Ovary (tissue), 10 donors: ENCODE measurements at places on chromosomes 16 and 17. TPM values are rescaled to one million over a fixed set of nuclear protein-coding genes. Genes with fewer than 3 reads are reported as not detected.

The FA2H gene
- total RNA-seq: not detected

DNA sequence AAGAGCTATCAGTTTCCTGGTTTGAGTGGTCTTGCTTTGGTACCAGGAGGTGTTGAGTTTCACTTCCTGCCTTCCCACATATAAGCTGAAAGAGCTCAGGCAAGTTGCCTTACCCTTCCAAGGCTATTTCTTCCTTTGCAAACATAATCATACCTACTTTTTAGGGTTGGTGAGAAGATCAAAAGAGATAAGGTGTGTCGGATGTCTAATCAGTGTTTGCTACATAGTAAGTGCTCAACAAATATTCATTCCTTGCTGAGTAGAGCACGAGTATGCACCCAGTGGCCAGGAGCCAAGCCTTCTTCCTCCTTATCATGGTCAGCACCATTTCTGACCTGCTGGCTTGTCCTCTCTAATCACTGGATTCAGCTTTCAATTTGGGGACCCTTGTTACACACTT, 12.7 kb upstream of the TMEM98 start:
- no peaks in the 10 kb centered on the region for H3K36me3 ChIP-seq
- H3K4me1 ChIP-seq: no peaks in the 10 kb centered on the region
- no peak overlapping the region for H3K27ac ChIP-seq
- no peaks in the 10 kb centered on the region for H3K27me3 ChIP-seq
- DNase-seq: no peak
- no peak overlapping the region for H3K4me3 ChIP-seq

- no peaks in the 10 kb centered on the region for H3K36me3 ChIP-seq
- no peak overlapping the region for H3K4me3 ChIP-seq
- no peak overlapping the region for H3K27ac ChIP-seq
- no peak for DNase-seq
- H3K4me1 ChIP-seq: peaks cover 5% of the 10 kb centered on the region
Observed at GRCh38 chr17:6446516-6447100, 2.4 kb downstream of the PIMREG start.

The SCIMP gene
- total RNA-seq: 3.3 TPM

- no peak for DNase-seq
- no peaks in the 10 kb centered on the region for H3K4me1 ChIP-seq
- H3K36me3 ChIP-seq: no peaks in the 10 kb centered on the region
- no peak overlapping the region for H3K27ac ChIP-seq
- H3K27me3 ChIP-seq: no peaks in the 10 kb centered on the region
Observed at GRCh38 chr17:5184288-5184687, 7.4 kb downstream of the ZNF594 start.

DNA sequence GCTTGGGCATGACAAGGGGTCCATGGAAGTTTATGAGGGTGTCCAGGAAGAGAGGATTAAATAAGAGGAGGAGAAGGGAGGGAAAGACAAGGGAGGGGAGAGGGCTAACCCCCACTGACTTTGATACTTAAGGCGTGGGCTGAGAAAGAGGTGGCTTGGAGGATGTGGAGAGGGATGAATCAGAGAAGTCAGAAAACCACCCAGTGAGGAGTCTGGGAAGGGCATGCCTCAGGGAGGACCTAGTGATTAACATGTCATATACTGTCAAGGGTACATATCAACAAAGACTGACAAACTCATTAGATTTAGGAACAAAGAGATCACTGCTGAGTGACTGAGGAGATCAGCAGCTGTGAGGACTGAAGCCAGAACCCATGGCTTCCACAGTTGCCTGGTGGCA, 145.4 kb downstream of the IRX5 start:
- no peak for DNase-seq
- H3K4me3 ChIP-seq: no peak overlapping the region
- no peak overlapping the region for H3K27ac ChIP-seq
- H3K27me3 ChIP-seq: no peaks in the 10 kb centered on the region
- no peaks in the 10 kb centered on the region for H3K36me3 ChIP-seq
- no peaks in the 10 kb centered on the region for H3K4me1 ChIP-seq

DNA sequence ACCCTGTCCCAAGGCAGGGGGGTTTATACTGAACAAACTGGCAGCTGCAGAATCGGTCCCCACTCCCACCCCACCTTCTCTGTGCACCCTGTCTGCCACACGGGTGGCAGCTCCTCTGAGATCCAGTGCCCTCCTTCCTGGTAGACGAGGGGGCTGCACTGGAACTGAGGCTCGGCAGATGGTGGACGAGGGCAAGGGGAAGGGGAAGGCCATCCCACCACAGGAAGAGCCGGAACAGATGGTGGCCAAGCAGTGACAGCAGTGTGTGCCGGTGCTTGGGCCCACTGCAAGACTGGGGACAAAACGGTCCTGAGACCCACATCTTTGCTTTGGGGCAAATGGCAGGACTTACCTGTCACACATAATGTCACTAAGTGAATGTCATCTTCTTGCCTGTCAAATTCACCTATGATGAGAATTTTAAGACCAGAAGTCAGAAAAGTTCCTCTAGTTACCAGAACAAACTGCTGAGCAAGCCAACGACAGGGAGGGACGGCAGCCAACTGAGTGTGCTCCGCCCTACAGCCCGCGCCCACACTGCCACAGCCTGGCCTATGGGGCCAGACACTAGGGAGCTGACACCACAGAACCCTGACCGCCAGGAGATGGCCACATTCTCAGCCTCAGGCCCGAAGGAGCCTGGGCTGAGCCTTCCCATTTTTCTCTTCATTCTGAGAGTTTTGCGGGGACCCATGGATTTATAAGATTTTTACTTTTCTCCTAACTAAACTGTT, 14.4 kb downstream of the NTAN1 start:
- no peak overlapping the region for H3K4me3 ChIP-seq
- no peaks in the 10 kb centered on the region for H3K36me3 ChIP-seq
- DNase-seq: peak; percentile 85

- H3K4me3 ChIP-seq: no peak overlapping the region
- no peak for DNase-seq
- peaks cover 11% of the 10 kb centered on the region for H3K4me1 ChIP-seq
- H3K27me3 ChIP-seq: no peaks in the 10 kb centered on the region
- H3K27ac ChIP-seq: no peak overlapping the region
Observed at GRCh38 chr17:2002767-2003329, 22.3 kb downstream of the RTN4RL1 start.

DNA sequence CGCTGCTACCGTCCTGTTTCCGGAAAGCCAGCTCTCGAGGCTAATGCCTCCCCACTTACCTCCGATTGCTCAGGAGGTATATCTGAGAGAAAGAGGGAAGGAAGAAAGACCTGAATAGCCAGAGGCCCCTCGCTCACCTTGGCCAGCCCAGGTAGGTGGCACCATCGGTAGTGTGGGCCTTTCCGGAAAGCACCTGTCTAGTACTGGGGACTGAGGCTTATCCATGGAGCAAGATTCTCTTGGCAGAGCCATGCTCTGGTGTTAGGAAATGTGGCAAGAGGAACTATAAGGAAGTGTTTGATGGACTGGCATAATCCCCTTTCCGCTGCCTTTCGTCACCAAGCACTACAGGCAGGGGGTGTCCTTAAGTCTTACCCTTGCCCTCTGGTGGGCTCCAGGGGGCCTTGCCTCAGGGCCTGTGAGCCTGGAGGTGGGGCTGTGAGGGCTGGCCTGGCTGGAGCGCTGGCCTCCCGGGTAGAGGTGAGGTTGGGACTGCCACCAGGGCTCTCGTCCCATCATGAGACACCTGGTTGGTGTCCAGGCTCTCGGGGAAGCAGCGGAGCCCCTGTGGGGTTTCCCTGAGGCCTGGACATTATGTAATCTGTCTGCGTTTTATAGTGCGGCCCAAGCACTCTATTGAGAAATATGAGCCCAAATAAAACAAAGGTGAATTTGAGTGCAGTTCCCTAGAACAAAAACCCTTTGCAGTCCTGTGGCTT, 2.9 kb downstream of the CMIP start:
- no peak for DNase-seq
- no peak overlapping the region for H3K4me3 ChIP-seq
- H3K27ac ChIP-seq: no peak overlapping the region
- peaks cover 16% of the 10 kb centered on the region for H3K4me1 ChIP-seq
- H3K27me3 ChIP-seq: no peaks in the 10 kb centered on the region

GRCh38 chr16:56067406-56067805, 123.9 kb upstream of the GNAO1 start:
- no peak for DNase-seq
- H3K4me1 ChIP-seq: no peaks in the 10 kb centered on the region

GRCh38 chr17:50312308-50312707, 33.6 kb upstream of the XYLT2 start:
- H3K27me3 ChIP-seq: no peaks in the 10 kb centered on the region
- H3K4me3 ChIP-seq: no peak overlapping the region
- no peak overlapping the region for H3K27ac ChIP-seq
- no peaks in the 10 kb centered on the region for H3K36me3 ChIP-seq
- peak; percentile 23 for DNase-seq
- H3K4me1 ChIP-seq: peaks cover 9% of the 10 kb centered on the region

The ABCC3 gene
- total RNA-seq: 5.2 TPM

The TBC1D28 gene
- not detected for total RNA-seq

DNA sequence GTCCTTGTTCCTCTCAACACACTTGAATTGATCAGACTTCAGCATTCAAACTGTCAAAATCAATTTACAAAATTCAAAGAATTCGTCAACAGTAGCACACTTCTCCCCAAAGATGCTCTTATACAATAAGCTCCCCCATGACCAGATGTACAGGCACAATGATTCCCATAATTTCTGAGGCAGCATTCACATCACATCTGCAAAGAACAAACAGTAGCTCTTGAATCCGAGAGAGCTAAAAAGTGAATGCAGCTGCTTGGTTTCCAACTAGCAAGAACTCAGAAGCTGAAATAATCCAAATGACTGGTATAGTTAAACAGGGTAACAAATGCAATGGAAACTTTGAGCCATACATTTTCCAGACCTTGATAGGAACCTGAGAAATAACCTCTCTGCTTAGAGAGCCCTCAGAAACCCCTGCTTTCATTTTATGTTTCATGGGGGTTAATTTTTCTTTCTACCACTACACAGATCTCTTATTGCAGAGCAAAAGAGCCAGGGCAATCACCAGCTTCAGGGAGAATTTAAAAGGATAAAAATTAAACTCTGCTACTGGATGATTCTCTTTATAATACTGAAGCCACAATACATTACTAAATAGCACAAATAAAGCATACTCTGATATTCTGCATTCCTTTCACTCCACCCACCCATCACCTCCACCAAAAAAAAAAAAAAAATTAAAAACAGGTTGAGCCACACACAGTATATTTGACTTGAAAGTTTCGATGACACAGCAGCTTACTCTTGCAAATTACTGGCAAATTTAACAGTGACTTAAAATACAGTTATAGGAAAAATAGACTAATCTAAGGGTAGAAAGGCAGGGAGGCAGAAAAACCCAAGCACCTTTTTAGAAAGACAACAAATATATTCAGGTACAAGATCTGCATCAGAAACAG, 23.1 kb upstream of the TMEM97 start:
- no peak overlapping the region for H3K4me3 ChIP-seq
- no peaks in the 10 kb centered on the region for H3K4me1 ChIP-seq
- no peak overlapping the region for H3K27ac ChIP-seq
- H3K27me3 ChIP-seq: no peaks in the 10 kb centered on the region

The CCDC200 gene
- total RNA-seq: not detected

The HS3ST3A1 gene
- 12.1 TPM for total RNA-seq

DNA sequence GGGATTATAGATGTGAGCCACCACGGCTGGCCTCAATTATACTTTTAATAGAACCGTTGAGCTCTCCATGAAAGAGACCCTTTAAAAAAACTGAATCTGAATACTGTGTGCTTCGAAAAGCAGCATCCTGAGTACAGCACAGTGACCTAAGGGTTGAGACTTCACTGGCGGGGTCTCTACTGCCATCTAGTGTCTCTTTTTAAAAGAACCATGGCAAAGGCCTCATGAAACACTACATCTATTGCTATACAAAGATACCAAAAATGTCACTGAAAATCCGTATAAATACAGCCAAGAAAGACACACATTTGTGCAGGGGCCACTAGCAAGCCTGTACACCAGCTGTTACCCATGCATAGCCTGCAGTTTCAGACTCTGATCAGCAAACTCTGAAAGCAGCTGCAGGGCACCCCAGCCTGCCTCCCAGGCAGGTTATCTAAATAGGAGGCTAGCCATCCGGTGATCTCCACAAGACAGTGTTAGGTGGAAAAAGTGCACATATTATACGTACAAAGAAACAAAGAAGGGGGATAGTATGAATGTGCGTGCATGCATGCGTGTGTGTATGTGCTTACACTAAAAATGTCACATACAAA, 35.3 kb downstream of the NPLOC4 start:
- H3K4me1 ChIP-seq: no peaks in the 10 kb centered on the region
- H3K27me3 ChIP-seq: no peaks in the 10 kb centered on the region
- H3K36me3 ChIP-seq: no peaks in the 10 kb centered on the region
- DNase-seq: no peak
- H3K27ac ChIP-seq: no peak overlapping the region

- no peak overlapping the region for H3K4me3 ChIP-seq
- H3K4me1 ChIP-seq: no peaks in the 10 kb centered on the region
- H3K27me3 ChIP-seq: no peaks in the 10 kb centered on the region
- no peaks in the 10 kb centered on the region for H3K36me3 ChIP-seq
- H3K27ac ChIP-seq: no peak overlapping the region
Observed at GRCh38 chr17:77767148-77767547, 191.4 kb upstream of the TNRC6C start.

The SYCE1L gene
- 12.1 TPM for total RNA-seq

GRCh38 chr17:39122991-39123390, 28.4 kb downstream of the PLXDC1 start:
- H3K36me3 ChIP-seq: no peaks in the 10 kb centered on the region
- no peak overlapping the region for H3K4me3 ChIP-seq
- no peaks in the 10 kb centered on the region for H3K27me3 ChIP-seq
- H3K4me1 ChIP-seq: no peaks in the 10 kb centered on the region
- DNase-seq: no peak

GRCh38 chr17:27888067-27888466, 5.1 kb downstream of the LYRM9 start:
- DNase-seq: no peak
- H3K27ac ChIP-seq: no peak overlapping the region
- no peaks in the 10 kb centered on the region for H3K4me1 ChIP-seq

DNA sequence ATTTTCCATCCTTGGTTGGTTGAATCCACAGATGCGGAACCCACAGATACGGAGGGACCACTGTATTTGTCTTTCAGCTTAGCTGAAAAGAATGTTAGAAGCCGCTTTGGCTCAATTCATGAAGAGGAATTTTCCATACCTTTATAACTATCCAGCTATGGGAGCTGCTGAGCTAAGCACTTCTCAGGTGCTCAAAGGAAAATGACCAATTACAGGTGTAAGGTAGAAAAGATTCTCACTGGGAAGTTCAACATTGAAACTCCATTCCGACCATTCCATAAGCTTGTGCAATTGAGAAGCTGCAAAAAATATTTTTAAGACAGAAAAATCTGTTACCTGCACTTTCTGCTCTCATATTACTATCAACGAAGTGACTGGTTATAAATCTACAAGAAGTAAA, 2.7 kb downstream of the AHSP start:
- H3K4me1 ChIP-seq: peaks cover 3% of the 10 kb centered on the region
- no peak overlapping the region for H3K4me3 ChIP-seq
- no peak for DNase-seq
- H3K27ac ChIP-seq: no peak overlapping the region
- H3K36me3 ChIP-seq: no peaks in the 10 kb centered on the region
